ENCODE measurements at places on chromosomes 2 and 18.

GRCh38 chr2:12167525-12168317 is 421.3 kb downstream of the LPIN1 start:
- DNase-seq: no peak

- no peak for DNase-seq
These were observed 90.3 kb downstream of the RBMS1 start for GRCh38 chr2:160402997-160403979.

GRCh38 chr2:39568116-39568515 is 97.6 kb upstream of the TMEM178A start:
- no peak for DNase-seq

DNA sequence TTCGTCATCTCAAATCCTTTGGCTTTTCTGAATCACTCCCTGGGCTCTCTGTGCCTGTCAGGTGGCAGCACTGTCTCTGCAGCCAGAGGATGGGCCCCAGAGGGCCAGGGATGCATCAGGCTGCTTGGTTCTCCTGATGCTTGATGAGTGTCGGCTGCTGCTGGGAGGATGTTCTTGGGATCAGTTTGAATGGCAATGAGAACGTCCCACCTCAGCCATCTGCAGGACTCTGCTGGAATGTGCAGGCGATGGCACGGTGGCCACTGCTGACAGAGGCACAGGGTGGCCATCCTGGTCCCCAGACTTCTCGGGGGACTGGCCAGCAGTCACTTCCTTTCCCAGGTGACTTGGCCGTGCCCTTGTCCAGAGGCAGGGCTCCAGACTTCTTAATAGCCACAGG is 146.0 kb downstream of the FAM210A start:
- DNase-seq: no peak

DNA sequence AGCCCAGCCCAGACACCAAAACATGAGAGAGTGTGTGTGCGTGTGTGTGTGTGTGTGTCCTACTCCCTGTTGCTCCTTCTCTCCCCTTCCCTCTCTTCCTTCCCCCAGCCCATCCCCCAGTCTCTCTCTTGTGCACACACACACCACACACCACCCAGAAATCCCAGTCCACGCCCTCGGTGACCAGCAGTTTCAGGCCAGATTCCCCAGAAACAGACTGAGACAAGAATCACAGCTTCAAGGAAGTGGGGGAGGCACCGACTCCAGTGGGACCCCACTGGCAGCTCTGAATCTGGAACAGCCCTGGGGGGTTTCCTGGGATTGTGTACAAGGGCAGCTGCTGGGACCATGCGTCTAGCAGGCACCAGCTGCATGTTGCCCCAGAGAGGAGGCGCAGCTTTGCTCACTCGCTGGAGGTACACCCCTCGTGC is 113.5 kb downstream of the NDUFA10 start:
- DNase-seq: peak; percentile 50

- DNase-seq: no peak
These were observed 104.6 kb upstream of the TRIB2 start for GRCh38 chr2:12612168-12612567.

DNA sequence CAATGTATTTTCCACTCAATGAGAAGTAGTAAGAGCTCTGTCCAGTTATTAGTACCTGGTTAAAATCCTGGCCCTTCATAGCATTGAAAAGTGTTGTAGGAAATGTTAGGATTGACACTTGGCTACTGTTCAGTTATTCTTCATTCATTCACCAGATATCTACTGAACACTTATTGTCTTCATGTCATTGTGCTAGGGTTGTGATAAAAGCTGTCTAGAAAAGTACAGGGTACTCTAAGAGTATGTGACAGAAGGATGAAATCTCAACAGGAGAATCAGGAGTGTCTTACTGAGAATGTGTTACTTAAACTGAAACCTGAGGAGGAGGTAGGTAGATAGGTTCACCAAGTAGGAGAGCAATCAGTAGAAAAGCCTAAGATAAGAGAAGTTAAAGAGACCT is 511.8 kb upstream of the RAB12 start:
- DNase-seq: no peak

- peak; percentile 21 for DNase-seq
These were observed 627 bp downstream of the RNF25 start for GRCh38 chr2:218671097-218671653.

GRCh38 chr2:66437691-66438497 is 3.0 kb downstream of the MEIS1 start:
- DNase-seq: no peak

DNA sequence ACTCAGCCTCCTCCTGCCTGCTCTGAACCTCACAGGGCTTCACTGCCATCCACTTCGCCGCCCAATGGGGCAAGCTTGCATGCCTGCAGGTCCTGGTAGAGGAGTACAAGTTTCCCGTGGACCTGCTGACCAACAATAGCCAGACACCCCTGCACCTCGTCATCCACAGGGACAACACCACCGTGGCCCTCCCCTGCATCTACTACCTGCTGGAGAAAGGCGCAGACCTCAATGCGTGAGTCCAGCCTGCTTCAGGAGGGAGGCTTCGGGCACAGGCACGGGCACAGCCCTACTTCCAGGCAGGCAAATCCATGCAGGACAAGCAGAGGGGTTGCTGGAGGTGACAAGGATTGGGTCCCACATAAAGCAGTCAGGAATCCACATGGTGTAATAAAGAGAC is 1.2 kb downstream of the ANKRD53 start:
- DNase-seq: no peak

- no peak for DNase-seq
These were observed 145.1 kb downstream of the KCNE4 start for GRCh38 chr2:223197046-223197445.

Measured in suppressor macrophage treated with lipopolysaccharide for 1 hour (primary cell).